SJSA1 (cell line): ENCODE measurements at places on chromosomes 6 and 20.

- no peak for DNase-seq
Measured at GRCh38 chr6:11386323-11386722, 151.2 kb upstream of the TMEM170B start.

DNA sequence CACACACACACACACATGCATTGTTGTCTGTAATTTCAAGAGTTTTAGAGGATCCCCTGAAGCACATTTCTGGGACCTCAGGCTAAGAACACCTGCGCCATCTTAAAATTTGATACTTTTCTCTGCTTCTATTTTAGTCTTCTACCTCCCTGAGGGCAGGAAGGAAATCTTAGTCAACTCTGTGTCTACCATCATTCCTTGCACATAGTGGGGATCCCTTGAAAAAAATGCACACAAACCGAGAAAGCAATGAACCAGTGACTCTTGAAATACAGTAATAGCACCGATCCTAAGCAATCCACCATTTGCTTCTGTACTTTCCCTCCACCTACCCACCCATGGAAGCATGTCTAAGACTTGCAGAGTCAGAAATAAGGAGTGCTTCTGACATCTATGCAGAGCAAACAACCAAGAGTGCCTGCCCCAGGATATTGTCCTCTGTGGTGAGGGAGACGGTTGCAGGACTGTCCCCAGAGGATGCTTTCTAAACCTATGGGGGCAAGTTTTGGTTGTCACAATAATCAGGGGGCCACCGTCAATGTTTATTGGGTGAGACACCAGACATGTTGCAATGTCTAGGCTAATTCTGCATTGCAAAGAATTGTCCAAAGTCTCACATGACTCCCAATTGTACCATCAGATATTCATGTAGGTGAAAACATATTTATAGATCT is 208.0 kb upstream of the TAB2 start:
- DNase-seq, result no peak

GRCh38 chr20:11020712-11021111 is 346.9 kb upstream of the JAG1 start:
- DNase-seq, result no peak

GRCh38 chr6:53311586-53311935 is 37.2 kb downstream of the ELOVL5 start:
- no peak for DNase-seq

DNA sequence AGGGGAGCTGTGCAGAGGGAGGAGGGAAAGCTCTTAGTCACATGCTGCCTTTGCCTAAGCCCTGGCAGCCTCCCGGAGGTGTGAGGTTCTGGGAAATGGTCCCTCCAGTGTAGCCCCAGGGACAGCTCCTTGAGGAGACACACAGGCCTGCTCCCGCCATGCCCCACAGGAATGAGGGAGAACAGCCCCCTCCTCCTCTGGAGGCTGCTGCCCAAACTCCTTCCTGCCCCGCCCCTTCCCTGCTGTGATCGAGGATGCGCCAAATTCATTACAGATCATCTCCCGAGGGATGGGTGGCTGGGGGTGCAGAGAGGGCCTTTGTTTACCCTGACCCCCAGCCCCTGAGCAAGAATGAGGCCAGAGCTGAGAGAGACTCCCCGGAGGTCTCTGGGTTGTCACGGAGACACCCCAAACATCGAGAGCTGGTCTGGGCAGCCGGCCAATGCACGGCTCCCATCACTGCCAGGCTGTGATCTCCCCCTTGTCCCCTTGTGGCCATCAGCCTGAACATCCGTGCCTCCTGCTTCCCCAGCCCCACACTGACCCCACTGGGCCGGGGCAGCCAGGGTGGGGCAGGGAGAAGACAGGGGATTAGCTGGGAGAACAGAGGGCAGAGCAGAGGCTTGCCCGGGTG is 8.4 kb downstream of the CYP21A2 start:
- DNase-seq, result no peak

GRCh38 chr6:101832371-101832770 is 438.9 kb downstream of the GRIK2 start:
- DNase-seq, result no peak

DNA sequence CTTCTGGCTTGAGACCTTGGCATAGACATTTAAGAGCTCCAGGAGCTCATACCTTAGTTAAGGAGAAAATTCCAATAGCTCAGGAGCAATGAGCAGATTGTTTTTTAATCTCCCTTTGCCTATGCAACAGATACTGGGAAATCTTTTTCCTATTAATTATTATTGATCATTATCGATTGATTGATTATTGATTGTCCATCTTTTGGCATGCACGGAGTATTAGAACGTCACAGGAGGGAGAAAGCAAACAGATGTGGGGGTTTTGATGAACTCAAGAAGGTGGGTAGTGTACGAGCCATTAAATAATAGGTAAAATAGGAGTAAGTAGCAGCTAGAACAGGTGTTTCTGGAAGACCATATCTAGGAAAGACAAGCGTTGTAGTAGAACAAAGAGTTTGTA is 205.0 kb downstream of the DOK5 start:
- DNase-seq, result no peak

DNA sequence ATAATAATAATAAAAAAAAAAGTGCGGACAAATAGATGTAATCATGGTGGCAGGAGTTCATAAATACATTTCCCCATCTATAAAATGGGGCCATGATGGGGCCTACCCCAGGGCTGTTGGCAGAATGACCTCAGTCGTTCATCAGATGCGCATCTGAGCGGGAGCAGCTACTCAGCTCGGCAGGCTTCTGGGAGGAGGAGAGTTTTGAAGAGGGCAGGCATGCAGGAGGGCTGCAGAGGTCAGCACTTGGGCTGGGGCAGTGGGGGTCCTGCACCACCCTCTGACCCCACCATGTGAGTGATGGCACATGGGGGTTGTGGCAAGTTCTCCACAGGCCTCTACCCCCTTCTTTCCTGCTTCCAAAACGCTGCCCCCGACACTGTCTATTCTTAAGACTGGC is 373.5 kb downstream of the ZFAND3 start:
- DNase-seq, result no peak

GRCh38 chr20:46132705-46133120 is 14.6 kb downstream of the CD40 start:
- peak; percentile 37 for DNase-seq

GRCh38 chr20:44068316-44069201 is 118.4 kb downstream of the JPH2 start:
- no peak for DNase-seq

DNA sequence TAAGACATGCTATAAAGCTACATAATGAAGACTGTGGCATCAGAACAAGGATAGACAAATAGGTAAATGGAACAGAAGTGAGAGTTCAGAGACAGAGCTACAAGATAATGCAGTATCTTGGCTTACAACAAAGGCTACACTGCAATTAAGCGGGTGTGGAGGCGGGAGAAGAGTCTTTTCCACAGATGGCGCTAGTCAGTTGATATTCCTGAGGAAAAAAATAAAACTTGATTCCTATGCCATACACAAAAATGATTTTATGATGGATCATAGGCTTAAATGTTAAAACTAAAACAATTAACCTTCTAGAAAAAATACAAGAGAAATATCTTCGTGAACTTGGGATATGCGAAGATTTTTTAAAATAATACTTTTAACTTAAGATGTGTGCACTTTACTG is 31.0 kb downstream of the RIN2 start:
- no peak for DNase-seq

DNA sequence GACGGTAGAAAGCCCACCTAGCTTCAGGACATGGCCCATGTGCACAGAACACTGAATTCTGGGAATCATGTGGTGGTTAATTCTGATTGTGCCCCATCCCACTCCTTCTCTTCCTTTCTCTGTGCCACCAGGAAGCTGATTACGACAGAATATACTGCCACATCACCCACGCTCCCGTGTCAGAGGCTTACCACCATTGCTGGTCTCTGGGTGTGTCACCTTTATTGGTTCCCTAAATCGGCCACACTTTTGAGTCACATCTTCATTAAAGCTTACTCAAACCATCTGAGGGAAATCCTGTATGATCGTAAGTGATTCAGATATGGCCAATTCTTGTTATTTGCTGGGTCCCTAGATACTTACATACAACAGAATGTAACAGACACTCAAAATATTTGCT is 3.1 kb downstream of the TRMT6 start:
- no peak for DNase-seq

DNA sequence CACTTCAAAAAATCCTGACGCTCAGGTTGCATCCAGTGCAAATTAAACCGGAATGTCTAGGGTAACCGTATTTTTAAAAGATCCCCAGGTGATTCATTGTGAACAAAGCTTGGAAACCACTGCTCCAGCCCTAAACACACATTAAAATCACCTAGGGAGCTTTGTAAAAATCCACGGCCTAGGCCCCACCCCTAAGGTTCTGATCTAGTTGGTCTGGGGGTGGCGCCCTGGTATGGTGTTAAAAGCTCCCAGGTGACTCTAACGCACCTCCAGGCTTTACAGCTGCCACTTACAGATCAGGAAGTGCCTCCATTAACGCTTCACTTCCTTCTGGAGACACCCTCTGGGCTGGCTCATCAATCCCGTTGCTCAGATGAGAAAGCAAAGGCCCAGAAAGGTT is 92.2 kb downstream of the GRM4 start:
- no peak for DNase-seq

- no peak for DNase-seq
Measured at GRCh38 chr6:81906041-81906440, 153.6 kb upstream of the TENT5A start.

GRCh38 chr20:2065099-2065498 is 36.5 kb upstream of the STK35 start:
- DNase-seq, result no peak

- DNase-seq, result peak; percentile 55
Measured at GRCh38 chr6:144013486-144013909, 5.4 kb upstream of the PLAGL1 start.

- no peak for DNase-seq
Measured at GRCh38 chr6:41759106-41759904, 12.1 kb upstream of the PGC start.

GRCh38 chr20:43751167-43752050 is 24.6 kb upstream of the GTSF1L start:
- DNase-seq, result peak; percentile 35

DNA sequence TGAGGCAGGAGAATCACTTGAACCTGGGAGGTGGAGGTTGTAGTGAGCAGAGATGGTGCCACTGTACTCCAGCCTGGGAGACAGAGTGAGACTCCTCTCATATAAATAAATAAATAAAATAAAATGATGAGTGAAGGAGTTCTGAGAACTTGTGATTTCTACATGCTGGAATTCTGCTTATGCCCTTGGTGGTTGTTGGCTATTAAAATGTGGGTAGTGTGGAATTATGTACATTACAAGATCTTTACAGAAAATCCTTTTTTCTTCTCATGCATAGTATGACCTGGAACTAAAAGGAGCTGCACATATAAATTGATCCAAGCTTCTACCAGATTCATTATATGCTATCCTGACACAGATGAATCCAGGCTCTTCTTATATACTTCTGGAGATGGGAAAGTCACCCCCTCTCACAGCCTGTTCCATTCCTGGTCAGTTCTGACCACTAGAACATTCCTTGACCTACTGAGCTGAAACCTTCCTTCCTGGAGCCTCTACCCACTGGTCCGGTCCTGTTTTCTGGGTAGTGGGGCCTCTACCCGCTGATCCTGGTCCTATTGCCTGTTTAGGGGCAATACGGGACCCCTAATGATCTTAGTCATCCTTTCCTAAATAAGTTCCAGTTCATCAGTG is 37.7 kb upstream of the TAF8 start:
- no peak for DNase-seq

GRCh38 chr20:15734052-15734451 is 839.2 kb downstream of the KIF16B start:
- no peak for DNase-seq

- DNase-seq, result no peak
Measured at GRCh38 chr20:4713401-4713800, 8.3 kb upstream of the PRND start.
